Calu3 (cell line): ENCODE measurements at places on chromosomes 2 and 18. TPM values are rescaled to one million over a fixed set of nuclear protein-coding genes. Genes with fewer than 3 reads are reported as not detected.
A peak's percentile ranks its signal among the peaks of the same experiment; 100 is the strongest.

GRCh38 chr2:111975053-111975552 is 76.7 kb downstream of the MERTK start:
- peak; percentile 88 for DNase-seq

GRCh38 chr2:119862127-119862889 is 102.6 kb downstream of the PTPN4 start:
- DNase-seq: no peak

GRCh38 chr2:107542314-107542740 is 284.4 kb upstream of the RGPD4 start:
- DNase-seq: no peak

DNA sequence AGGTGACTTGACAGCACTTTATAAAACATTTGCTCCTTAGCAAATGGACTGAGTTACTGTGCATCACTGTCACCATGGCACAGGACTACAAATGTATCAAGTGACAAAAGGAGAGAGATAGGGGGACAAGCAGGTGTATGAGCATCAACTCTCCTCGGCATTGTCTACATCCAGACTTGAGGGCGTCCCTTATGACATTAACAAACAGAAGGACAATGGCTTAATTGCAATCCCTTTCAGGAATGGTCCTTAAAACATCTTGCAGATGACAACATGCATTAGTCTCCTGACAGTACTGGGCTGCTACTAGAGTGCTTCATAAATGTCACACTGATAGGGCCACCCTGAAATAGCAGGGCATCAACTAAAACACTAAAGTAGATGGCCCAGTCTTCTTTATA is 198.8 kb downstream of the PDE1A start:
- no peak for DNase-seq

- DNase-seq: no peak
Observed at GRCh38 chr2:209663139-209663538, 108.5 kb upstream of the UNC80 start.

- no peak for DNase-seq
Observed at GRCh38 chr2:141714496-141714895, 416.3 kb downstream of the LRP1B start.

GRCh38 chr2:236673126-236673822 is 103.6 kb downstream of the ACKR3 start:
- DNase-seq: no peak

DNA sequence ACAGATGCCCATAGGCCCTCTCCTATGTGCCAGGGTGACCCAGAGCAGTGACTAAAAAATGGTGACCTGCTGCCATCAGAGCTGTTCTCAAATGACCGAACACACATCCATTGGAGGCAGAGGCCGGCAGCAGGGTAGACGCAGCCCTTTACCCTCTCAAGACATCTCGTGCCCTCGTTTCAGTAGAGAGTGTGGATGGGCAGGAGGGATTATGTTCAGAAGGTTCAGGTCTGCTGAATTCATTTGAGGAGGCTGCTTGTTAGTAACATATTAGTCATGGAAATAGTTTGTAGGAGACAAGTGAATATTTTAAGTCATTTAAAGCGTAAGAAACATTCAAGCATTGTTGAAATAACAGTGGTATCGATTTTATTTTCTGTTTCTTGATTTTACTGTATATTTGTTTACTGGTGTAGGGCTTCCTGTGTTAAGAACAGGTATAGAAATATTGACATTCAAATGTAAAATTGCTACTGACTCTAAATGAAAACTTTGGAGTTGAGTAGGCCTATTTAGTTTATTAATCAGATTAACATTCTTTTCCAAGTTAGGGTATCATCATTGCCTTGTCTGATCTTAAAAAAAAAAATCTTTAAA is 82.6 kb downstream of the ZNF532 start:
- no peak for DNase-seq

- no peak for DNase-seq
Observed at GRCh38 chr2:171412571-171413175, 21.1 kb downstream of the METTL8 start.

DNA sequence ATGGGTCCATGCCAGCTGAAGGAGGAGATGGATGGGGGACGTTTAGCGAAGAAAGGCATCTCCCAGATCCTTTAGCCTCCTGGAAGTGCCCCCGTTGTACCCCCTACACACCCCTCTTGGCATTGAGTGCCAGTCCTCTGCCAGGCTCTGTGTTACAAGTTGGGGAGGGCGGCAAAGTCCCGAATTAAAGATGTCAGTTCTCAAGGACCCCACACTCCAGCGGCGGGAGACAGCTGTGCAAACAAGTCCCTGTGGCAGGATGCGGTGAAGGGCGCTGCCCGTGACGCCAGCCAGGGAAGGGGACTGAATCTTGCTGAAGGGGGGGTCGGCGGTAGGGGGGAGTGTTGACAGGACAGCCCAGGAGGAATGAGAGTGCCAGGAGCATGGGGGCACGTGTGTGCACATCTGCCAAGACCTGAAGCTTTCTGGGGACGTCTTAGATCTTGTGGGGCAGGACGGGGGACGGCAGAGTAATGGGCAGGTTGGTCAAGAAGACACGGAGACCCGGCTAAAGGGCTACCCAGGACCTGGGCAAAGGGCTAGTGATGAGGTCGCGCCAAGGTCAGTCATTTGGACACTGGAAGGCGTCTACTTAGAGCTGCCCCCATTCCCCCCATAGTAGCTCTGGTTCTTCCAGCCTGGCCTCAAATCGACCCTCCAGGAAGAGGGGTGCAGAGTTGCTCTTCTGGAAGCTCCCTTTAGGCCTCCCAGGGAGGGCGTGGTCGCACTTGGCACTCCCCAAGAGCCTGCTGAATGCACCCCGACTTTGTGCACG is 2.8 kb upstream of the CTDSP1 start:
- no peak for DNase-seq

- no peak for DNase-seq
Observed at GRCh38 chr2:163675388-163675787, 60.4 kb downstream of the FIGN start.

- no peak for DNase-seq
Observed at GRCh38 chr2:241499146-241499965, 9.0 kb downstream of the STK25 start.

- DNase-seq: no peak
Observed at GRCh38 chr2:224887141-224887540, 155.1 kb downstream of the DOCK10 start.

DNA sequence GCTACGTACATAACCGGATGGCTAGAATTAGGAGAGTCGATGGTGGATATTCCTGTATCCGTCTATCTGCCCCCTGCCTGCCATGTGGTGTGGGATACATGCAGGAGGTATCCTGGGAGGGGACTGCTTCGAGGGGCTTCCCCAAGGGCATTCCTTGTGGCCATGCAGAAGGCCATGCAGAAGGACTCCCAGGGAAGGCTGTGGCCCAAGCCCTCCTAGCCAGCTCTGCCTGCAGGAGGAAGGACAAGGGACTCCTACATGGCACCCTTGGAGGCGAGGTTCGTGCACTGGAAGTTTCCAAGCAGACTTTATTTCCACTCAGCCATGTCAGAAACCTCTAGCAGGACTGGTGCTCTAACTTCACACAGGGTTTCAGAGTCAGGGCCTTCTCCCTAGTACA is 136.1 kb downstream of the KLHL29 start:
- no peak for DNase-seq

GRCh38 chr18:23824669-23825068 is 135.4 kb downstream of the LAMA3 start:
- DNase-seq: no peak

GRCh38 chr18:80168982-80169381 is 59.9 kb downstream of the ADNP2 start:
- DNase-seq: no peak

DNA sequence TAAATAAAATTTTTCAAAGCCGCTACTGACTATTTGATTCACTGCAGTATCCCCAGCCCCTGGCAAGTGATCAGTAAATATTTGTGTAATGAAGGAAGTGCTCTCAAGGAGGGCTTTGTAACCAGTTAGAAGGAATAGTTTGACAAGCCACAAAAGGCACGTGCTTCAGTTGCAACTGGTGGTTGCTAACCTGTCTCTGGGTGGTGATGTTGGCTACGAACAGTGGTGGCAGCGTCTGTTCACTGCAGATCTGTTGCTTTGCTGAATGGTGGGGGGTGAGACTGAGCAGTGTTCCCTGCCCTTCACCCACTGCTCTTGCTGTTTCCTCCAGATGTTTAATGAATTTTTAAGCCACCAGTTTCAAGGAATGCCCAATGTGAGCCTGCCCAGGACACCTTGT is 73.9 kb upstream of the SIX2 start:
- DNase-seq: peak; percentile 39

DNA sequence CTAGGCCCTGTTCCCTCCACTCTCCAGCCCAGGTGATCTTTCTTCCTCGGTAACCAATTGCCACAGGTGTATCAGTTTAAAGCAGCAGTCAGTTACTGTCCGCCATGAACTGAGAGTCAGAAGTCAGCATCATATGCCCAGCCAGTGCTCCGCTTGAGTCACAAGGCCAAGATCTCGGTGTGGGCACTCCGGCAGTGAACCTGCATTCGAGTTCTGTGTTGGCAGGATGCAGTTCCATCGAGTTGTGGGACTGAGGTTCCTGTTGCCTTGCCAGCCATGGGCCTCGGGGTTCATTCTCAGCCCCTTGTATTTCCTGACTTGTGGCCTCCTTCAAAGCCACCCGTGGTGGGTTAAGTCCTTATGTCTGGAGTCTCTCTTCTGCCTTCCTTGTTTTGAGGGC is 3.1 kb upstream of the TMEM185B start:
- DNase-seq: no peak

GRCh38 chr18:72672364-72673184 is 128.4 kb upstream of the CBLN2 start:
- DNase-seq: peak; percentile 29

GRCh38 chr18:63730773-63731172 is 28.0 kb downstream of the SERPINB11 start:
- no peak for DNase-seq

DNA sequence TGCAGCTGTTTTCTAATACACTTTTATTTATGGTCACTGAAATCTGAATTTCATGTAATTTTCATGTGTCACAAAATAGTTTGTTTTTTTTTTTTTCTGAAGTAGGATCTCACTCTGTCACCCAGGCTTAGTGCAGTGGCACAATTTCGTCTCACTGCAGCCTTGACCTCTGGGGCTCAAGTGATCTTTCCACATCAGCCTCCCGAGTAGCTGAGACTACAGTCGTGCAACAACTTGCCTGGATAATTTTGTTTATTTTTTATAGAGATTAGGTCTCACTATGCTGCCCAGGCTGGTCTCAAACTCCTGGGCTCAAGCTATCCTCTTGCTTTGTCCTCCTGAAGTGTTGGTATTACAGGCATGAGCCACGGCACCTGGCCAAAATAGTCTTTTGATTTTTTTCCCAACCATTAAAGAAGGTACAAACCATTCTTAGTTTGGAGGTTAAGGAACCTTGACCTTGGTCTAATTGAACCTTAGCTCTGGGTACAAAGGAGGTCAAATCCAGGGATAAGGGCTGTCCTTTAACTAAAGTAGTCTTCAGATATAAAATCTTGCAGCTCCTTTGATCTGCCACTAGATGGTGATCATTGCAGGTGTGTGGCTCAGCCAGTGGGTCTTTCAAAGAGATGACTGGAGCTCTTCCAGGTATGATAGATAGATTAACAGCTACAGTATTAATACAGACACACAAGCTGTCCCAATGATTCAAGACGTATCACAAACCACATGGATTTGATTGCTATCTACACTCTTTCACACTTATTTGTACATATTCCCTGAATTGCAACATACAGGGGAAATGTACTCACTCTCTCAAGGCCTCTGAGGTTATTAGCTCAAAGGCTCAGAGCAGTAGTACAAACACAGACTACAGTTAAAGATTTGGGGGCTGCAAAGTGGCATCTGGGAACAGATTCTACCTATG is 4.7 kb upstream of the KRCC1 start:
- no peak for DNase-seq

DNA sequence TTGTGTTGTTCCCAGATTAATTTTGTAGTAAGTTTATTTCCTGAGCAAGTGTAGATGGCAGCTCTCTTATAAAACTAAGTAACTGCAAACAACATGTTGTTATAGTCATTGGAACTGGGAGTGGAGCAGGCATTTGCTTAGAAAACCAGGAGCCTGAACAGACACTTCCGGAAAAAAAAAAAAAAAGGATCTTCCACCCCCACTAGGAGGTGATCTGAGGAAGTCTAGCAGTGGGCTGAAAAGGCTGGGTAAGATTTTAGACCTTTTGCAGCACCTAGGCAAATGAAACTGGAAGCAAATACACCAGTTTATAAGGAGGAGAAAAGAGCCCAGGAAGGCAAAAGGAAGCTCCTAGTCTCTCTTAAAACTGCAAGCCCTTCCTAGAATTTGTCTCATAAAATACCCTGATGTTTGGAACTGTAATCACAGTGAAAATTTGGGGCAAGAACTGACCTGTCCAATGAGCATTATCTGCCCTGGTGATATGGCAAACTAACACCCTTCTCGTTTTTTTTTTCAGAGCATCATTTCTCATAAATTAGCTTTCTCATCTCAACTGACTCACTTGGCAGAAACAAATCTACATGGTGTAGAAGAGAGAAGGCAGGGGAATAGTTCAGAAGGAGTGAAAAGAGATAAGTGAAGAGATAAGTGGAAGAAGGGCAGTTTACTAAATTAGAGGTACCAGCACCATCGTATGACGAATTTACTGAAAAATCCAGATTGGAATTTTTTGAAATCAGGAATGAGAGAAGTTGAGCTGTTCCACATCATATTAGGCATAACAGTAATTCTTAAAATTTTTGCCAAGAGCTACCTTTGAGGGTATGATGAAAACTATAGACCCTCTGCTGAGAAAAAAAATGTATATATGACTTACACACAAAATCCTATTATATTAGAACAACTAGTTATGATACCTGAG is 4.2 kb upstream of the CCNYL1 start:
- DNase-seq: no peak

- peak; percentile 48 for DNase-seq
Observed at GRCh38 chr2:47225061-47225783, 70.1 kb upstream of the STPG4 start.

GRCh38 chr2:126656431-126657147 is 631 bp downstream of the GYPC start:
- DNase-seq: no peak

- no peak for DNase-seq
Observed at GRCh38 chr2:4483050-4483449, 779.7 kb downstream of the DCDC2C start.

DNA sequence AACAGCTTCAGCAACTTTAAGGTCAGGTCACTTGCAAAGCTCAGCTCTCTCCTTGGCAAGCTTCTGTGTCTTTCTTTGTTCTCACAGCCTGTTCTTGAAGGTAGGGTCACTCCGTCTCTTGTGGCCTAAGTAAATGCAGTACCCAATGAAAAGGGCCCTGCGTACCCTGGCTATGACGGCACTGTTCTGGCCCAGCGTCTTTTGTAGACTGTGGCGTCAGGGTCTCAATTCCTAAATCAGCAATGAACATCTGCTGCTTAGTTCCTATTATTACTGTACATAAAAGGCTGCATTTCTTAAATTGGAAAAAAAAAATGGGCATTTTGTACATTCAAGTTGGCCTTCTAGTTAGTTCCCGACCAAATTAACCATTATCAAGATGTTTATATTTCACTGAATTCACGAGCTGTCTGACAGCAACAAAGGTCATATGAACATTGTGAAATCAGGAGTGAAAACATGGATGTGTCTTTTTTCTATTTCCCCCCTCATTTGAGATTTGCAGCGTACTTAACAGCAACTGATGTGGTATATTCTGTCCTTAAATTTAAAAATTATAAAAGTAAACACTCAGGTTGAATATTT is 17.0 kb upstream of the MTCL1 start:
- DNase-seq: no peak

RGPD3 gene
- not detected in 2 replicates for total RNA-seq

EFHD1 gene
- total RNA-seq: 0.27 and 0.47 TPM in 2 replicates

TP53I3 gene
- total RNA-seq: 13.9 TPM in 2 replicates

KIAA2012 gene
- total RNA-seq: 0.17 TPM in 1 of 2 replicates, not detected in the other

APCDD1 gene
- total RNA-seq: 0.51 TPM in 1 of 2 replicates, not detected in the other

MYO5B gene
- 56.7 and 59.1 TPM in 2 replicates for total RNA-seq

PSD4 gene
- 58.7 and 64.5 TPM in 2 replicates for total RNA-seq

EVX2 gene
- total RNA-seq: not detected in 2 replicates
